Substantia nigra (tissue), 51 donors: ENCODE measurements at places on chromosomes 6 and 20.

DNA sequence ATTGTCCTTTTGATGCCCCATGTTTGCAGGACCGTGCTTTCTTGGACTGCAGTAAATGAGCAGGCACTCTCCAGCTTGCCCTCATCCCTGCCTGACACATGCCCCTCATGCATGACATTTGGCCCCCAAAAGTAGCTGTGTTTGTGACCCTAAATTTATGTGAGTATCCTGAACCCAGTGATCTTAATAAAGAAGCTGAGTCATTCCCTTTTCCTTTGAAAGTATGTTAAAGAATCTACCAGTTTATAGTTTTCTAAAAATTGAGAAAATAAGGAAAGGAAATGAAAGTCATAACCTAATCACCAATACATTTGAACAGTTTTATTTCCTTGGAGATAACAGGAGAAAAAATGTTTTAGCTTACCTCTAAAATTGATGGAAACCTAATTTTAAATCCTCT, 3.4 kb upstream of the SLC22A23 start:
- DNase-seq = no peak

- DNase-seq = no peak
These were observed 82.2 kb upstream of the CDH4 start for GRCh38 chr20:61169874-61170273.

DNA sequence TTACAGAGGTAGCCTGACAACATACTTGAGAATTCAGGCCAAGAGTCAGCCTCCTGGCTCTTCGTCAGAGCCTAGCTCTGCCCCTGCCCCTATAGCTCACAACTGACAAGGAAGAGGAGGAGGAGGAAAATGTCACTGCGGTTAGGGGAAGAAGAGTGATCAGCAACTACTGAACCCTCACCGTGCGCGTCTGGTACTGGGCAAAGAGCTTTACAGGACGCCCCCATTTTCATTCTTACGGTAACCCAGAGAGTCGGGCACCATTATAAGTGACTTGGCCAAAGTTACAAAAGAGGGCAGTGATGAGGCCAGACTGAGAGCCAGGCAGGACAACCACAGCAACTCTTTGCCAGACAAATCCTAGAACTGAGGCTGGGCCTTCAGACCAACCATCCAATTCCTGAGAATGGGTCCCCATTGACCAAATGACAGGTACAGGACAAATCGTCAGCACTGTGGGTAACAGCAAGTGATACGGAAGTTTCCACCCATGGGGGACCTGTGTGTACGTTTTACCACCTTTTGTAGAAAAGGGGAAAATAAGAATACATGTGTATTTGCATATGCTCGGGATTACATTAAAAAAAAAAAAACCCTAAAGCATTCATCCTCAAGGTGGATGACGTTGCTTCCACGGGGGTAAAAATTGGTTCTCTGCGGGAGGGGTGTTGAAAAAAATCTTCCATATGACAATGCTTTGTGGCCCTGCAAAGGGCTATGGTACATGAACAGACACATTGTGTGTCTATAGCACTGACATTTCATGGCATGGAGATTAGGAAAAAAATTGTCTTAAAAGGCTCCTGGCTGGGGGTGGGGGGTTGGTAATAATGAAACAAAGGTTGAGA, 118.0 kb downstream of the NFATC2 start:
- no peak for DNase-seq

- DNase-seq = no peak
These were observed 88.1 kb upstream of the ZFP64 start for GRCh38 chr20:52279706-52280105.

DNA sequence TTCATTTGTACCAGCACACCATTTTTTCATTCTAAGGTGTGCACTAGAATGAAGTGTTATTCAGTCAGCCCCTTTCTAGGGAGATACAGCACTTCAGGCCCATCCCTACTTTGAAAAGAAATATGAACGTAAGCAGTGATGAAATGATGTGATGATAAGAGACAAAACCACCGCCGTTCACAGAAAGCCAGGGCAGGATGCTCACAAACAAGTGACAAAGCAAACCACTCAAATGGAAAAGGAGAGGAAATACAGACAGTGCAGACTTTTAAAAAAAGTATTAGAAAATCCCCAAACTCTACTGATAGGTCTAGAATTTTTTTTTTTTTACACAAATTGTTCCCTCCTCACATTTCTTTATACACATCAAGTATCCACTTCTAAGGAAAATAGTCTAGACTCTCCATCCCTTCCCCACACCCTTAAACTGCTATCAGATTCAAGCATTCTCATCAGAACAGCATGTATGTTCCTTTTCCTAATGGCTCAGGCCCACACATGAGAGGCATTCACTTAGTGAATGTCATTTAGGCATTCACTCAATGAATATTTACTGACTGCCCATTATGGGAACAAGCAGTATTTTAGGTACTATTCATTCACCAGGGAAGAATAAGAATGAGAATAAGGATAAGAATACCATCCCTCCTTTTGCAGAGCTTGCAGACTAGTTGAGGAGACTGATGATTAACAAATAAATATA, 243.5 kb downstream of the GMPR start:
- DNase-seq = no peak

- no peak for DNase-seq
These were observed 200.0 kb upstream of the GJE1 start for GRCh38 chr6:141932685-141933084.

DNA sequence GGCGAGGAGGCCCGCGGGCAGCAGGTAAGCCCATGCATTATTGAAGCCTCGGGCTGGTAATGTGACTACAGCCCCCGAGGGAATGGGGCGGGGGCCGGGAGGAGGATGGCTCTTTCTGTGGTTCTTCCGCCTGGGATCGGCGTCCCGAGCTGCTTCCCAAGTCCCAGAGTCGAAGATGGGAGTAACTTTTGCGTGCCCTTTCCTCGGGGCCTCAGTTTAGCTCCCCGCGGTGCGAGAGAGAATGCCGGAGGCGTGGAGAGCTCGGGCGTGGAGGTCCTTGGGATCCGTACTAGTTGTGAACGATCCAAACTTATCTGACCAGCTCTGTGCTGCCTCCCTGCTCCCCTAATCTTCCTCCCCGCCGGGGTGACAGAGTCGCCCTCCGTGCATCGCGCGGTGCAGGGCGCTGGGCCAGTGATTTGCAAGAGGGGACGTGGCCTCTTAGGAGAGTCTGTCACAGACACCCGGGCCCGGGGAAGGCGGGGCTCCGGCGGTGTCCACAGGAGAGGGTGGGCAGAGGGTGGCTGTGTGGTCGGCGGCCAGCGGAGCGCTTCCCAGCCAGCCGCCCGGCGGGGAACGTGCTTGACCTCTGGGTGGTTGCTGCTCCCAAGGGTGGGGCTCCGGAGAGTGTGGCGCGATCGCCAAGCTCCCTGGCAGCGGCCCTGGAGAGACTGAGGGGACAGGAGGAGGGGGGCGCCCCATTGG, 815 bp downstream of the UTRN start:
- peak; percentile 26 for DNase-seq

DNA sequence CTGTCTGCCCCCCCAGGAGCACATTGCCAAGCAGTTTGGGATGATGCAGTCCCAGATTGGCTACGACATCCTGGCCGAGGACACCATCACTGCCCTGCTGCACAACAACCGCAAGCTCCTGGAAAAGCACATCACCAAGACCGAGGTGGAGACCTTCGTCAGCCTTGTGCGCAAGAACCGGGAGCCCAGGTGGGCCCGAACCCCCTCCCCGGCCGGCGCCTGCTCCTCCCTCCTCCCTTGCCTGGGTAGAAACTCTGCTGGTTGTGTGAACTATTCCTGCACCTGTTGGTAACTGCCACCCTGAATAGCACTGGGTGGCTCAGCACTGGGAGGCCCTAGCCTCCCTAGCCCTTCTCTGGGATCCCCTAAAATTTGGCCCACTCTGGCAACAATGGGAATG, 43.7 kb downstream of the UQCC2 start:
- no peak for DNase-seq

- no peak for DNase-seq
These were observed 161.7 kb downstream of the UNC5CL start for GRCh38 chr6:40877362-40877761.

DNA sequence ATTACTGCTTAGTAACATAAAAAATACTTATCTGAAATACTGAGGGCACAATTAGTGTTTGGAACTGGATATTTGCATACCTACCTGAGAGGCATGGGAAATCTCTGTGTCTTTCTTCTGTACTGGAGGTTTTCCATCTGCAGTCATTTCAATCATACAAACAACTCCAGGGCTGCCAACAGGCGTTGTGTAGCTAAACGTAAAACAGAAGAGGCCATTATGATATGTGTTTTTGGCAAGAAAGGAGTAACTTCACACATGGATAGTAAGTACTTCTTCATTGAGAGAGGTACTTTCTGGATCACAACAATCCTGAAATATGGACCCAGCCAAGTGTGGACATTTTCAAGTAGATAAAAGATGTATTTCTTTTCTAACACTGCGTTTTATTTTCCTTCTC, 363.4 kb downstream of the PHF3 start:
- DNase-seq = no peak

DNA sequence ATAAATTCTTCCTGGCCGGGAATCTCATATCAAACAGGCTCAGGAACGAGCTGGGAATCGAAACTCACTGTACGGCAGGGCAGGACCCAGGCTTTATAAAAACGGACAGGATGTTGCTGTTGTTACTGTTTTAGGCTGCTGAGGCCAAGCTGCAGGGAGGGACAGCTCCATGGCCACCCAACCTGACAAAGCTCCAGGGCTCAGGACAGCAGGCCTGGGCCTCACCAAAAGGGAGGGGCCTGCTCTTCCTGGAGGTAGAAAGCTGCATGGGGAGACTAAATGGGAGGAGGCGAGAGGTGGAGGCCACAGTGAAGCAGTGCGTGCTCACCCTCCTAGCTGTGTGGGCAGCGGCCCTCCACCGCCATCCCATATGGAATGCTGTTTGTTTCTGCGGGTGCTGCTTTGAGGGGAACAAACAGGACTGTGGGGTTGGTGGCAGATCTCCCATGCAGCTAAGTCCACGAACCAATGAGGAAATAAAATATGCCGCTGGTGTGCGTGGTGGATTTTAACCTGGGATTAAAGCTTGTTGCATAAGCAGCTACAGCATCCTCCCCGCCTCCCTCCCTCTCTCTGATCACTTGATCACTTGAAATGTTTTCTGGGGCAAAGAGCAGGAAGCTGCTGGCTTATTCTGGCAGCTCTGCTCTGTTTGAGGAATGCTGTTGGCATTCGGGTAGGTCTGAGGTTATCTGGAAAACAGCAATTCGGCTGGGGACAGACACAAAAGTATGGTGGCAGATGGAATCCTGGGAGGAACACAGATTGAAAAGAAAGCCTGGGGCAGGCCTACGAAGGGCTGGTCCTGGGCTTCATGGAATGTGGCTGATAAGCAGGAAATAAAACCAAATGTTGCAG, 2.4 kb upstream of the ZMYND8 start:
- DNase-seq = peak; percentile 53

GRCh38 chr20:36847710-36848040, 28.3 kb upstream of the TLDC2 start:
- DNase-seq = no peak

DNA sequence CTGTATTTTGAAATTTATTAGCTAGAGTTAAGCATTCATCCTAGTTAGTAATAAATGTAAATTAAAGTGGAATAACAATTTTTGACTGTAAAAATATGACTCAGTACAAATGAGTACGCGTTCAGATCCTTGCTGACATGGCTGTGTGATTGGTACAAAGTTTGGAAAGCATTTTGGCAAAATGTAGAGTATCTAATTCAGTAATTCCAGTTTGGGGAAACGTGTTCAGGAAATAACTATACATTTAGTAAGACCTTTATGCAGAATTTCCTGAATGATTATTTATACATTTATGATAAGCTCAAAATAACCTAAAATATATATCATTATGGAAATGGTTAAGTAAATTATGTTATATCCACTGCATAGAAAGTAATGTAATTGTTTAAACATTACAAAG, 8.0 kb downstream of the VTA1 start:
- DNase-seq = no peak

GRCh38 chr6:146287691-146288369, 255.8 kb upstream of the RAB32 start:
- no peak for DNase-seq

- no peak for DNase-seq
These were observed 493 bp upstream of the SGK1 start for GRCh38 chr6:134318236-134318973.

DNA sequence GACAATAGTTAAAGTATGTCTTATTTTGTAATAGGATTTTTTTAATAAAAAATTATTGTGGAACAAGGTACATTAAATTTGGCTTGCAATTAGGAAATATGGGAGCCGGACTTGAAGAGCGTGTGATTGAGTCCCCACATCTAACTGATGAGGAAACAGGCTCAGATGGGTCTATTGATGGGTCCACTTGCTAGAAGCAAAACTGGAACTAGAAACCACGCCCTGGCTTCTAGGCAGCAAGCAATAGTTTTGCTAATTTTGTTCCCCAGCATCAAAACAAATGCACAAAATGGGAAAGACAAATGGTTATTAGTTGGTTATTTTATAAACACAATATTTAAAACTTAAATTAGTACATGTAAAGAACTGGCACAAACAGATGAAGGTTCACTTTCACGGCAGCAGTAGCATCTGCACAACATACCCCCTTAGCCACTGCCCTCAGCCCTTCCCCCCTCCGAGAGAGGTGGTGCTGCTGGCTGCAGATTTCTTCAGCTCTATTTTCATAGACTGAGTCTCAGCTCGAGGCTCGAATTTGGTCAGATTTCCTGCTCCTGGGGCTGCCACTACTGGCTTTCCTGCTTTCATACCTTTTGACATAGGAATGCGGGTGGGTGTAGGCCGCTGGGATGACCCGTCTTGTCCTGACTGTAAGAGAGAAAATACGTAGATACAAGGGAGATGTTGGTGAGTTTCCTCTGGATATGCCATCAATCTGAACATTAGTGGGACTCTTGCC, 23.8 kb upstream of the TMEM30A start:
- DNase-seq = no peak

DNA sequence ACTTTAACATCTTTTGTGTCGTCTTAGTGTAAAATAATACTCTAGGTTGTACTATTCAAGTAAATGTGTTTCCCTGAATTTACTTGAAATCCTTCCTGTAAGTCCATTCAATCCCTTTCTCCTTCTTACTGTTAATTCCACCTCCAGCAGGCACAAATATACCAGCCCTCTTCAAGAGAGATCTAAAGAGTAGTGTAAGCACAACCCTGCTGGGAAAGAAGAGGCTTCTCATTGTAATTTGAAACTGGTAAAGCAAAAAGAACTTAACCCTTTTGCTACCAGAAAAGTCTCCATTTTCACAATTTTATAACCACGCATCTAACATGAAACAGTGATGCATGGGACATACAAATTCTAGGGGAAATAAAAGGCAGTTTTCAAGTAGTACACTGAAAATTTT, at the start of gene BMP5:
TSS of gene BMP5 (minus strand) at position 191 of the 400 bp plus-strand sequence. CDS start 725 bp downstream, outside the sequence.
- DNase-seq = no peak

- no peak for DNase-seq
These were observed 66.4 kb downstream of the HMGN3 start for GRCh38 chr6:79167931-79168694.
